ENCODE measurements at places on chromosomes 5 and 9.

DNA sequence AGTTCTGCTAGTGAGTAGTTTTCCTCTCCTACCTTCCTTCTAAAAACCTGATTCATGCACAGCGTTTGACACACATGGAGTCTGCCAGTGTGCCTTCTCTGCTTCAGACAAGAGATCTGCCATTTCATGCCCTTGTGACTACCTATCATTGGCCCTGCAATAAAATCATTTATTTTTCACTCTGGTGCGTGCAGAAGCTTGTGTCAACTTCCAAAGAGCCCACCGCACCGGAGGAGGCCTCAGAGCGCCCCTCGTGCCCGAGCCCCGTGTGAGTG, 13.7 kb downstream of the HNRNPH1 start:
- no peak for DNase-seq

- DNase-seq: no peak
These were observed 96.1 kb downstream of the ADAMTSL1 start for GRCh38 chr9:18569941-18570630.

- DNase-seq: no peak
These were observed 209.3 kb downstream of the PALM2AKAP2 start for GRCh38 chr9:109989296-109989695.

GRCh38 chr9:129143031-129143927, 32.1 kb downstream of the PTPA start:
- peak; percentile 66 for DNase-seq

DNA sequence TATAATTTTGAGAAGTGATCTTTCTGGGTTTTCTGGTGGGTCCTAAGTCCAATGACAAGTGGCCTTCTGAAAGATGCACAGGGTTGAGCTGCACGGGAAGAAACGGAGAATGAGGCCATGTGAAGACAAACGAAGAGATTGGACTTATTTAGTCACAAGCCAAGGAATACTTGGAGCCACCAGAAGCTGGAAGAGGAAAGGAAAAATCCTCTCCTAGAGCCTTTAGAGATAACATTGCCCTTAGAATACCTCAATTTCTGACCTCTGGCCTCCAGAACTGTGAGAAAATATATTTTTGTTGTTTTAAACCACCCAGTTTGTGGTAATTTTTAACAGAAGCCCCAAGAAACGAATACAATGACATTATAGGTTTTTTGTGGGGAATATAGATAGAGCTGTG, 360.5 kb upstream of the TARS1 start:
- DNase-seq: no peak

GRCh38 chr9:98569491-98569890, 139.2 kb downstream of the GABBR2 start:
- DNase-seq: no peak

GRCh38 chr9:5518937-5519319, 8.6 kb downstream of the PDCD1LG2 start:
- DNase-seq: no peak
